Mammary microvascular endothelial cell (primary cell): ENCODE measurements at places on chromosomes 7 and 10. TPM values are rescaled to one million over a fixed set of nuclear protein-coding genes. Genes with fewer than 3 reads are reported as not detected.

Gene PLAC9
- 0.59 and 1.7 TPM in 2 replicates for total RNA-seq

Gene HECW1
- not detected in 2 replicates for total RNA-seq

Gene FANK1
- total RNA-seq = 0.54 and 1.9 TPM in 2 replicates

Gene ARPC1A
- 204 and 206 TPM in 2 replicates for total RNA-seq

Gene PGAM1
- 564 and 638 TPM in 2 replicates for total RNA-seq
